DMS 273 treated with DMSO at 0.1 percent for 48 hours (cell line): ENCODE measurements at places on chromosomes 3 and 15.

DNA sequence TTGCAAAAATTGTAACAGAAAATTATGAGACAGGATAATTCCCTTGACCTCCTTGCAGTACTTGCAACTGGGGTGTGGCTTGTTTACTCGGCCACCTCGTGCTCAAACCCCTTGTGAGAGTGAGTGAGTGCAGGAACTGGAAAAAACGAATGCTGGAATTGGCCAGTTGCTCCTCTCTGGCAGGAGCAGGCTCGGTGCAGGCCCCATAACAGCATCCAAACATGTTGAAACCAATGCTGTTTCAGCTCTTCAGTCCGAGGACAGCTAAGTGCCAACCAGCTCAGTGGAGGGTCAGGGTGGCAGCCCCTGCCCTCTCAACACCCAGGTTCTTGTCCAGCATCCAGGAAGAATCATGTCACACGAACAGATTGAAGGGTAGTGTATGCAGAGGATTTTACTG, 36.9 kb downstream of the METTL6 start:
- DNase-seq, result no peak

DNA sequence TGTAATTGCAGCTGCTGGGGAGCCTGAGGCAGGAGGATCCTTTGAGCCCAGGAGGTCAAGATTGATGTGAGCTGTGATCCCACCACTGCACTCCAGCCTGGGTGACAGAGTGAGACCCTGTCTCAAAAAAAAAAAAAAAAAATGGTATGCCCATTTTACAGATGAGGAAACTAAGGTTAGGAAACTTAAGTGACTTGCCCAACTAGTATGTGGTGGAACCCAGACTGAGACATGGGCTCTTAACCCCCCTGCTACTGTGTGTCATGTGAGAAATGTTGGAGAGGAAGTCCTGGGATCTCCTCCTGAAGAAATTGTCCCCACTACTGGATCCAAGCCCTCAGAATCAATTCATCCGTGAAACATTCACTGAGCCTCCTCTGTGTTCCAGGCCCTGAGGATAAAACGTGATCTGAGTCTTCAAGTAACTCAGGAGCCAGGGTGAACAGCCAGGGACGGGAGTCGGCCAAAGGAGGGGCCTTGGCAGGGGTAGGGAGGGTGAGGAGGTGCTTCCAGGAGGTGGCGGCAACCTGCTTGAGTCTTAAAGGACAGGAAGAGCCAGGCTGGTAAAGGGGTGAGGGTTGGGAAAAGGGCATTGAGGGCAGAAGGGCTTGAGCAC, 19.6 kb upstream of the RNU6-1 start:
- DNase-seq, result no peak

DNA sequence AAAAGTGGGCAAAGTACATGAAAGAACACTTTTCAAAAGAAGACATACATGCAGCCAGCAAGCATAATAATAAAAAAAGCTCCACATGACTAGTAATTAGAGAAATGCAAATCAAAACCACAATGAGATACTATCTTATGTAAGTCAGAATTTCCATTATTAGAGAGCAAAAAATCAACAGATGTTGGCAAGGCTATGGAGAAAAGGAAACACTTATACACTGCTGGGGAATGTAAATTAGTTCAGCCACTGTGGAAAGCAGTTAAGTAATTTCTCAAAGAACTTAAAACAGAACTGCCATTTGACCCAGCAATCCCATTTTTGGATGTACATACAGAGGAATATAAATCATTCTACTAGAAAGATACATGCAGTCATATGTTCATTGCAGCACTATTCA, 360.7 kb downstream of the NSUN3 start:
- no peak for DNase-seq

GRCh38 chr3:171435143-171435542, 25.1 kb downstream of the TNIK start:
- no peak for DNase-seq

DNA sequence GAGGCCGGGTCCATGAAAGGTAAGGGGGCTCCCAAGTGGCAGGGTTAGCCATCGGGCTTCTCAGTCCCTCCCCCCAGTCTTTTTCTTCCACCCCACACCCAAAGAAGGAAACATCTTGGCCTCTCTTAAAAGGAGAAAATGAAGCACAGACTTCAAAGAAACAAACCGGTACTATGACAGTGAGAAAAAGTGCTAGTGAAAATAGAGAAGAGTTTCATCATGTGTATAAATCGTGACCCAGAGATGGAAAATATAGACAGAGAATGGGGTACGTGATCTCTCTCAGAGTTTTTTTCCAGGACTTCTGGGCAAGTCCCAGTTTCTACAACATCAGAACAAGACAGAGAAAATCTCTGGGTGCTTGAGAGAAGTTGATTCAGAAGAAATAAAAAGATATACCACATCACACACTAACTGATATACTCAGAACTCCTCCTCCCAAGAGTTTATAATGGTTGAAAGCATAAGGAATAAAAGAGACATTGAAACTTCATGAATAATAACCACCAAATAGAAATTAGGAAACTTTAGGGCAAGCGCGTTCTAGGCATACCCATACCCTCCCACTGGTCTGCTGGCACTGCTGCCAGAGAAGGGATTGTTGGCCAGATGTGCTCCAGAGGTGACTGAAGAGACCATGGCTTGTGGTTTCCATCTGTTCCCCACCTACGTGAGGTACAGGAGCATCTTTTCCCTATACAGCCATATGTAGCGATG, 318.9 kb upstream of the CHRM5 start:
- DNase-seq, result no peak

GRCh38 chr3:150775001-150775599, 12.1 kb upstream of the SIAH2 start:
- DNase-seq, result no peak

DNA sequence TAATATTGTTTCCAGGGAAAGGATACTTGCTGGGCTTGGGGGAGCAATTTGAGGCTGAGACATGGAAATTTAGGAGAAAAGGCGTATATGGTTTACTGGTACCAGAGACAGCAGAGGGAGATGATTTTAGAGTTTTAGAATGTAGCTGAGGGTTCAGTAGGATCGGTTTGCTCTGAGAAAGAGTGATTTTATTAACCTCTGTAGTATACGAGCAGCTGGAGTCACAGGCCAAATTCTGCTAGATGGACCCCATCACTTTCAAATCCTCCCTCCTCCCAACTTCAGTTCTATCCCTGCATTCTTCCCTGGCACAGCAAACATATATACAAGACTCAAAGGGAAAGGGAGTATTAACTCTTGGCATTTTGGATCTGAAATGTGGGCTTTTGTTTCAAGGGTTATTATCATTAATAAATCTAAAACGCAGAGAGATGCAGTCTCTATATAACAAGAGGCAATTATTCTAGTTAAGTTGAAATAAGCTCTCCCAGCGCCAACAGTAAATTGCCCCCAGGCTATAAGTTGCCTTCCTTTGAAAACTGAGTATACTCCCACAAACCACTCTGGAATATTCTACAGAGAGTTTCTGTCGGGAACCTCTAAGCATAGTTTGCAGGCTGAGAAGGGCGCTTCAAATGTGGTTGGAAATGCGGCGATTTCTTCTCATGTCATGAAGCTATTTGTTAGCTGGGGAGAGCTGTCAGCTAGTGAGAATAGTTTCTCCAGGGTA, 5.4 kb downstream of the CRABP1 start:
- DNase-seq, result no peak

DNA sequence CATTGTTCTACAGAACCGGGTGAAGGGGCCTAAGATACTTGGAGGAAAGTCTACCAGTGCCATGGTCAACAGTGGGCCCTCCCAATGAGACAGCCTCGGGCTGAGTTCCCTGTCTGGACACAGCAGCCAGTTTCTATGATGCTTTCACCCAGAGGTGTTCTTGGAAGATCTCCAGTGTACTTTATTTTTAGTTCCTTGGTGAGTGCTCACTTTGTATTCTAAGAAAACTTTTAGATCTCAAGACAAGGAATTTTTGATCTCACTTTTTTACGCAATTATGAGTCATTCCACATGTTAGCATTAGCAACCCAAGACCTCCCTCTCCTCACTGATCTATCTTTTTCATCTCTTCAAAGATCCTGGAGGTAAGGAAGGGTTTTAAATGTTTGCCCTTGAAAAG, 287.7 kb downstream of the RORA start:
- no peak for DNase-seq

DNA sequence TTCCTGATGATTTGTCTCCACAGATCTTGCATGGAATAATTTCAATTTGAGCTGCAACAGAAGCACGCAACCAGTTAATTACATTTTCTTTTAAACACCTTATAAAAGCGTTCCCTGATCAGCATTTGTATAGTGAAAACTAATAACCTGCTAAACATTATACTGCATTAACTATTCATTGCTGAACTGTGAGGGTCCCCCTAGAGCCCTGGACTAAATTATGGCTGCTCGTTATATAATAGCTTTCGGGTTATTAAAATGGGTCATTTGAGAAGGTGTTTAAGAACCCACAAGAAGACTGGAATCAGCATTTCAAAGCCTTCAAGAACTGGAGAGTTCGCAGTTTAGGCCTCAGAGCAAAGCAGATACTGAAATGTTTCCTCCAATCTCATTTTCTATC, 52.9 kb upstream of the ICE2 start:
- DNase-seq, result no peak

DNA sequence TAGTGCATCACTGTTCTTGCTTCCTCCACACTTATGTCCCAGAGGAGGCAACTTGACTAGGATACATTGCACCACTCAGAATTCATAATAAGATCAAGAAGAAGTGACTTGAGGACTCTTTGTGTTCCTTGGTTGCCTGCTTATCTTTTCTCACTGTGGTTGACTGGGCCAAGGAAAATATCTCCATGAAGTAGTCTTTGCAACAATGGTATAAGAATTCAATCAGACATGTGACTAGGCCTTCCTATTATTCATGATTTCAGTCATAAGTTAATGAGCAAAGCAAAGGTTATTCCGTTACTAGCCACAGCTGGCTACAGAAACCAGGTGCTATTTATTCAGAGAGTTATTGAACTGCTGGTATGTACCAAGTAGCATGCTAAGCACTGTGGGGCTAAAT, 359.3 kb downstream of the RORA start:
- no peak for DNase-seq

GRCh38 chr3:113005611-113006010, 14.8 kb downstream of the GTPBP8 start:
- DNase-seq, result no peak

- DNase-seq, result no peak
Measured at GRCh38 chr3:21645121-21645897, 105.7 kb downstream of the ZNF385D start.

DNA sequence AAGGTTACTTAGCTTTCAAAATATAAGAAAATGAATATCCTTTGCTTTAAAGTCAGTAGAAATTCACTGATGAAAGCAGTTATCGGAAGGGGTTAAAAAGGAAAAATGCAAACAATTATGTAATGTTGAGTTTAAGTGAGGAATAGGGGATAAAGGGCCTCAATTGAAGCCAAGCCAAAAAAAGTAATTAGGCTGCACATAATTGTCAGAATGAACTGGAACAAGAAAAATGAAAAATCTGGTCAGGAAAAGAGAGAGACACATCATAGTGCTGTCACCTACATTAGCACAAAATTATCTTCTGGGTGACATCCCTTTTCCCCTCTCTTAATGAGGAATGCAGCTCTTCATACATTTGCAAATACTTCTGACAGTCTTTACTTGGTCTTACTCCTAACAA, 48.8 kb upstream of the PIK3R4 start:
- DNase-seq, result no peak

GRCh38 chr3:33855884-33856546, 57.6 kb downstream of the PDCD6IP start:
- no peak for DNase-seq

- DNase-seq, result no peak
Measured at GRCh38 chr15:25678500-25678855, 184.6 kb downstream of the ATP10A start.

DNA sequence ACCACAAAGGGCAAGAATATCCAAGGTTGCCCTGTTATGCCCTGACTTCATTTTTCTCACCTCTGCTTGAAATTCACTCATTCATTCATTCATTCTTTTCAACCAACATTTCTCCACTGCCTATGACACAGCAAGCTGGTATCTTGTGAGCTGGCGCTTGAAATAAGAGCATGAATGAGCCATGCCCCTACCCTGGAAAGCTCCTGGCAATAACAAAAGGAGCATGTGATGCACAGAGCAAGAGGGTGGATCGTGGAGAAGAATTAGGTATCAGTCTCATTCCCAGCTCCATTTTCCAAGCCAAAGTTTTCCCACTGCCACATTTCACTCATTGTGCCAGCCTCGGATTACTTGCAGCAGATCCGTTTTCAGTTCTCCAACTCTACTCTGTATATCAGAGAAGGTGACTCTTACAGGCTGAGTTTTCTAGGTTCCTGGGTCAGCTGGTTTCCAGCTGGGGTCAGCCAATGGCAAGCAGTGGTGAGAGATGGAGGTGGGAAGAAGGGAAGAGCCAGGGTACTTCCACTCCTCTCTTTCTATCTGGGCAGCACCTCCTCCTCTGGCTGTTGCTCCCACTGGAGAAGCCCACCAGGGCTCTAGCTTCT, 144.8 kb downstream of the SUCLG2 start:
- DNase-seq, result no peak

GRCh38 chr3:161325059-161325458, 46.3 kb downstream of the SPTSSB start:
- DNase-seq, result no peak

GRCh38 chr3:47554335-47554734, 24.3 kb downstream of the CSPG5 start:
- no peak for DNase-seq

DNA sequence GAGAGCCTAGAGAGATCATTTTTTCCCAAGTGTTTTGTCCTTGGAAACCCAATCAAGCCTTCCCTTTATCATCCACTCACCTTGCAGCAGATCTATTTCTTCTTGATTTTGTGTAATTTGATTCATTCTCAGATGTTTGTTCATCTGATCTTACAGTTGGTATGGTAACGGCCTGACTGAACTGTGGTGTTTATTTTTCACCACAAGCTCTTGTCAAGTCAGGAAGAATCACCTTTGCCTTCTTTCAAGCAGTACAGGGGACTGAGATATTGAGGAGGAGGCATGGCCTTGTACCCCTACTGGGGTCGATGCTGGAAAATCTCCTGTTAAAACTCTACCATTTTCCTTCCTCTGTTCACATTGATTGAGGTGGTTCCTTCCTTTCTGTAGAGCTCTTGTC, 361.4 kb upstream of the CFAP20DC start:
- DNase-seq, result no peak

DNA sequence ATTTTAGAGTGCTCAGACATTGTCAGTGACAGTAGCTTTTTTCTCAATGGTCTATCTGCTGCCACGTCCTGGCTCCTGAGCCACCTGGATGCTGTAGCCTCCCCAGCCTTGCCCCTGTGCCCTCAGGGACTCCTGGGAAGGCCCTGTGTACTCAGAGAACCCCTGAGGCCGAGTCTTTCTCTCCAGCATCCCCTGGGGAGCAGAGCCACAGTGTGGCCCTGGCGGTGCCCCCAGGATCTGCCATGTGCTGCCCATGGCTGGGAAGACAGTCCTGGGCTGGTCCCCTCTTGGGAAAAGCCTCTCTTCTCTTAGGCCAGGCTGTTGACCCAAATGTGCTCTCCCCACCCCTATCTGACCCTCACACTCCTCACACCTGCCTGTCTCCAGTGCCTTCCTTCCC, 5.0 kb downstream of the MYD88 start:
- DNase-seq, result no peak

- DNase-seq, result no peak
Measured at GRCh38 chr15:38324939-38325647, 72.5 kb downstream of the SPRED1 start.

GRCh38 chr3:191380001-191380400, 49.7 kb upstream of the UTS2B start:
- no peak for DNase-seq

GRCh38 chr3:169337500-169338078, 325.9 kb downstream of the MECOM start:
- no peak for DNase-seq
